SJCRH30 (cell line): ENCODE measurements at places on chromosomes 13 and 19. TPM values are rescaled to one million over a fixed set of nuclear protein-coding genes. Genes with fewer than 3 reads are reported as not detected.
A peak's percentile ranks its signal among the peaks of the same experiment; 100 is the strongest.

SLAIN1 gene
- total RNA-seq: 2.6 and 4.7 TPM in 2 replicates

- peaks cover 4% of the 10 kb centered on the region; the same call in 1 of the 2 replicates for H3K4me1 ChIP-seq
- peak; percentile 50 for DNase-seq
- H3K27ac ChIP-seq: no peak overlapping the region
These were observed 89.4 kb downstream of the DPF1 start for GRCh38 chr19:38134540-38135149.

DNA sequence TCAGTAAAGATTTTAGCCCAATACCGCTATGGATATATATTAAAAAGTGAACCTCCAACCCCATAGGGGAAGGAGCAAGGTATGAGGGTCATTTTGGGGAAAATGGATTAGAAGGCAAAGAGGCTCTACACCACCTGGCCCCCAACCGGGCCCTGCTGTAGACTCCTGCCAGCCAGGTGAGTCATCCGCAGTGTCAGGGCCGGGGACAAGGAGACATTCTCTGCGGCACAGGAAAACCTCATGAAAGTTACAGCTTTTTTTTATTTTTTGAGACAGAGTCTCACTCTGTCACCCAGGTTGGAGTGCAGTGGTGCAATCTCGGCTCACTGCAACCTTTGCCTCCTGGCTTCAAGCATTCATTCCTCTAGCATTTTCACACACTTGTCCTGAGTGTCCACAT is 32.0 kb downstream of the ZFR2 start:
- H3K36me3 ChIP-seq: no peaks in the 10 kb centered on the region
- no peaks in the 10 kb centered on the region for H3K4me1 ChIP-seq
- no peak for DNase-seq
- no peak overlapping the region for H3K4me3 ChIP-seq
- H3K27ac ChIP-seq: no peak overlapping the region

DNA sequence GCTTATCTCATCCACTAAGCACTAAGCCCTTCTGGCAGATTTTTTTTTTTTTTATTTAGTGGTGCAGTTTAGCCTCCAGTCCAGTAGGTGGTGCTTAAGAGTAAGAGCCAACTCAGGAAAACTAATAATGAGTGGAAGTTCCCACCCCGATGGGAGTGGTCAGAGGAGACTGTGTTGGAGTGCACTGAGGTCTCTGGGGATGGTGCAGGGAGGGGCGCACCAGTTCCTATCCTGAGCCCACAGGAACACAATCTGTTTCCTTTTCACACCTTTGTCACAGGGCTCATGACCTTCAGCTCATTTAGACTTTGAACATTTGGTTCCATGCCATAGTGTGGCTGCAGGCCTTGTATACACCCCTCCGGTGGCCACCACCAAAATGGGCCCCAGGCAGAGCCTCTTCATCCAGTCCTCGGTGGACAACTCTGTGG is 367.4 kb downstream of the SPRY2 start:
- no peak overlapping the region for H3K27ac ChIP-seq
- no peaks in the 10 kb centered on the region for H3K4me1 ChIP-seq
- H3K36me3 ChIP-seq: no peaks in the 10 kb centered on the region
- H3K4me3 ChIP-seq: no peak overlapping the region
- peak; percentile 44 for DNase-seq

GRCh38 chr13:33629605-33630360 is 188.2 kb upstream of the RFC3 start:
- H3K4me3 ChIP-seq: no peak overlapping the region
- peaks cover 6% of the 10 kb centered on the region for H3K4me1 ChIP-seq
- H3K27ac ChIP-seq: no peak overlapping the region

GRCh38 chr19:848386-848921 is 3.6 kb upstream of the ELANE start:
- no peak overlapping the region for H3K4me3 ChIP-seq
- DNase-seq: no peak
- H3K27ac ChIP-seq: no peak overlapping the region
- peaks cover 25% of the 10 kb centered on the region for H3K27me3 ChIP-seq
- H3K36me3 ChIP-seq: no peaks in the 10 kb centered on the region
- no peaks in the 10 kb centered on the region; the same call in 1 of the 2 replicates for H3K4me1 ChIP-seq

GRCh38 chr13:75587679-75588078 is 38.1 kb downstream of the UCHL3 start:
- no peaks in the 10 kb centered on the region for H3K4me1 ChIP-seq
- no peak overlapping the region for H3K4me3 ChIP-seq
- no peak for DNase-seq
- no peak overlapping the region for H3K27ac ChIP-seq

ZNF99 gene
- not detected in 2 replicates for total RNA-seq

- no peak overlapping the region for H3K4me3 ChIP-seq
- no peaks in the 10 kb centered on the region for H3K36me3 ChIP-seq
- H3K27me3 ChIP-seq: no peaks in the 10 kb centered on the region
- no peak for DNase-seq
- no peaks in the 10 kb centered on the region for H3K4me1 ChIP-seq
- H3K27ac ChIP-seq: no peak overlapping the region
These were observed 1025.3 kb downstream of the EFNB2 start for GRCh38 chr13:105509981-105510762.

DNA sequence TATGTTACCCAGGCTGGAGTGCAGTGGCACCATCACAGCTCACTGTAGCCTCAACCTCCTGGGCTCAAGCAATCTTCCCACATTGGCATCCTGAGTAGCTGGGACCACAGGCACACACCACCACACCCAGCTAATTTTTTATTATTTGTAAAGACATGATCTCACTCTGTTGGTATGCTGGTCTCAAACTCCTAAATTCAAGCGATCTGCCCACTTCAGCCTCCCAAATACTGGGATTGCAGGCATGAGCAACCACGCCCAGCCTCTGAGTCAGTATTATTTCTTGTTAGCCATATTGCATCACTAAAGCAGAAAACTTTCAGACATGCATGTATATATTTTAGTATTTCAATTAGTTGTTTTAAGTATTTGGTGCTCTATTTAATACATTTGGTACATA is 376.4 kb downstream of the GPC6 start:
- no peaks in the 10 kb centered on the region; the same call in 1 of the 2 replicates for H3K36me3 ChIP-seq
- peak; percentile 29 for DNase-seq
- H3K27ac ChIP-seq: no peak overlapping the region; the same call in 1 of the 2 replicates
- no peaks in the 10 kb centered on the region for H3K27me3 ChIP-seq
- H3K4me1 ChIP-seq: peaks cover 4% of the 10 kb centered on the region; the same call in 1 of the 2 replicates
- no peak overlapping the region for H3K4me3 ChIP-seq

TLE6 gene
- 2.6 TPM in 2 replicates for total RNA-seq

DNA sequence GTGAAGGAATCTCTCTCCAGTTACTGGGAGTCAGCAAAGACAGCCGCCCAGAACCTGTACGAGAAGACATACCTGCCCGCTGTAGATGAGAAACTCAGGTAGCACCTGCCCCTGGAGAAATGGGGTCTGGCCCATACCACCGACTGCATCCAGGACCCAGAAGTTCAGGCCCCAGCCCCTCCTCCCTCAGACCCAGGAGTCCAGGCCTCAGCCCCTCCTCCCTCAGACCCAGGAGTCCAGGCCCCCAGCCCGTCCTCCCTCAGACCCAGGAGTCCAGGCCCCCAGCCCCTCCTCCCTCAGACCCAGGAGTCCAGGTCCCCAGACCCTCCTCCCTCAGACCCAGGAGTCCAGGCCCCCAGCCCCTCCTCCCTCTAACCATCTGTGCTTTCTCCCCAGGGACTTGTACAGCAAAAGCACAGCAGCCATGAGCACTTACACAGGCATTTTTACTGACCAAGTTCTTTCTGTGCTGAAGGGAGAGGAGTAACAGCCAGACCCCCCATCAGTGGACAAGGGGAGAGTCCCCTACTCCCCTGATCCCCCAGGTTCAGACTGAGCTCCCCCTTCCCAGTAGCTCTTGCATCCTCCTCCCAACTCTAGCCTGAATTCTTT is 3.0 kb downstream of the APOC2 start:
- no peaks in the 10 kb centered on the region for H3K4me1 ChIP-seq
- DNase-seq: no peak
- H3K36me3 ChIP-seq: no peaks in the 10 kb centered on the region
- H3K27ac ChIP-seq: no peak overlapping the region

- DNase-seq: no peak
- no peaks in the 10 kb centered on the region for H3K36me3 ChIP-seq
- no peak overlapping the region for H3K27ac ChIP-seq
These were observed 226.4 kb downstream of the PCDH17 start for GRCh38 chr13:57857945-57858344.
